ENCODE measurements at places on chromosomes 16 and 17.

GRCh38 chr17:34851961-34852540 lies 109.2 kb downstream of the CCT6B start:
- DNase-seq: no peak

- no peak for DNase-seq
Measured at GRCh38 chr17:57456622-57457021, 200.3 kb downstream of the MSI2 start.

GRCh38 chr16:69267633-69268032 lies 43.5 kb upstream of the VPS4A start:
- no peak for DNase-seq

DNA sequence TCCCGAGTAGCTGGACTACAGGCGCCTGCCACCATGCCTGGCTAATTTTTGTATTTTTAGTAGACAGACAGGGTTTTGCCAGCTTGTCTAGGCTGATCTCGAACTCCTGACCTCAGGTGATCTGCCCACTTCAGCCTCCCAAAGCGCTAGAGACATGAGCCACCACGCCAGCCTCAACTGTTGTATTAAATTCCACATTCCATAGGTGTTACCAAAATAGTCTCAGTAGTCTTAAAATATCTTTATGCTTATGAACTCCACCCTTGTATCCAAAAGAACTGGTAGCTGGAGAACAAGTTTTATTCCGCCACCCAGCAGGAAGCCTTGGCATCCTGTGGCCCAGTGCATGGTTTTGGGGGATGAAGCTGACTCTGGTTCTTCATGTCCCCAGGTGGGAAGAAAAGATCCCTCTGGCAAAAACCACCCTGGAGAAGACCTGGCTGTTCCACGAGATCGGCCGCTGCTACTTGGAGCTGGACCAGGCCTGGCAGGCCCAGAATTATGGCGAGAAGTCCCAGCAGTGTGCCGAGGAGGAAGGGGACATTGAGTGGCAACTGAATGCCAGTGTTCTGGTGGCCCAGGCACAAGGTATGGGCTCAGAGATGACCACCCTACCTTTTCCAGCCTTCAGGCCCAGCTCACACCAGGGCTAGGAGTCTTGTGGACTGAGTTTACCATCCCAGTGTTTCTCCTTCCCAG lies 17.7 kb upstream of the CNP start:
- DNase-seq: no peak

GRCh38 chr17:56392321-56392720 lies 201.2 kb upstream of the NOG start:
- no peak for DNase-seq

GRCh38 chr17:64230791-64231408 lies 32.2 kb downstream of the TEX2 start:
- DNase-seq: no peak

DNA sequence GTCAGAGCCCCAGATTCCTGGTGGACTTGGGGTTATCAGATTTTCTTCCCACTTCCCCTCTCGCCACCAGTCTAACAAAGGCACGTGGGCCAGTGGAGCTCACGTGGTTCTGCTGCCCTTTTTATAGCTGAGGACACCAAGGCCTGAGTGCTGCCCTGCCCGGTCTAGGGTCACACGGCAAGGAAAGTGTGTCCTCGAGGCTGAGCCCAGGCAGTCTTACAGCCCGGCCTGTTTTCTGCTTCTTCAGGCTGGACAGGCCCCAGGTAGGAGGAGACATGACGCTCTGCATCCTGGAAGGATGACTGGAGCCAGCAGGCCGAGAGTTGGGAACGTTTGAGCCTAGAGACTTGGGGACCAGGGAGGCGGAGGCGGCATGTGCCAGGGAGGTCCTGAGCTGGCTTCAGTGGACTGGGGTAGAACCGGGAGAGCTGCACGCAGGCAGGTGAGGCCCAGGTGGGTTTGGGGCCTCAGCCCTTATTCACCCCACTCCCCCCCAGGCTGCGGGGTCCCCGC lies 3.5 kb downstream of the CTRB1 start:
- no peak for DNase-seq

DNA sequence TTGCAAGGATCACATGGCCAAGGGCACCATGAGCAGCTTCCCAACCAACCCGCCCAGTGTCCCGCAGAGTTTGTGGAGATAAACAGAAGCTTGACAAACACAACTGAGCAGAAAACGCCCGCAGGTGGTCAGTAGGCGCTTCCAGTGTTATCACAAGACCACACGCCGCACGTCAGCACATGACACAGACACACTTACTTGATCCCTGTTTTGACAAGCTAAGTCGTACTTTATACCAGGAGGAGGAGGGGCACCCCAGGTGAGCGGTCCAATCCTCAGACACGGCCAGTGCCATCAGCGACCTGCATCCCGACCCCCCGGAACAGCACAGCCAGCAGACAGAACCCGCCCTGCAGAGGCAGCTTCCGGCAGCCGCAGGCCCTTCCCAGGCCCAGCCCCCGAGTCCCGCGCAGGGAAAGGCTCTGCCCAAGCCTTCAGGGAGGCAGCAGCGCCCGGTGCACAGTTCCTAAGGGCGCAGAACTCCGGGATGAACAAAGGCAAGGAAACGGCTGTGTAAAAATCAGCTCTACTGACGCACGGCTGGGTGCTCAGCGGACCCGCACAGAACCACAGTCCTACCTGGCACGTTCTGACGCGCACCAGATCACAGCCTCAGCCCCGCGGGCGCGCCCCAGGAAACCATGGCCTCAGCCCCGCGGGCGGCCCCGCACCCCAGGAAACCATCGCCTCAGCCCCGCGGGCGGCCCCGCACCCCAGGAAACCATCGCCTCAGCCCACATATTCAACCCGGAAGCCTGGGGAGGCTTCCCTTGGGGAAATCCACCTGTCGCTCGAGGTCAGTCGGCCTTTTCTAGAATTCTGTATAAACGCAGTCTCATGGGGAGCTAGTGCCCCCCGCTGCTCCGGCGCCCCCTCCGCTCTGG lies 27.8 kb downstream of the AXIN1 start:
- no peak for DNase-seq

GRCh38 chr16:84832488-84833143 lies 12.8 kb downstream of the CRISPLD2 start:
- DNase-seq: no peak

- DNase-seq: no peak
Measured at GRCh38 chr16:50280932-50281331, 14.6 kb downstream of the ADCY7 start.
